ENCODE measurements at places on chromosomes 3 and 15.

DNA sequence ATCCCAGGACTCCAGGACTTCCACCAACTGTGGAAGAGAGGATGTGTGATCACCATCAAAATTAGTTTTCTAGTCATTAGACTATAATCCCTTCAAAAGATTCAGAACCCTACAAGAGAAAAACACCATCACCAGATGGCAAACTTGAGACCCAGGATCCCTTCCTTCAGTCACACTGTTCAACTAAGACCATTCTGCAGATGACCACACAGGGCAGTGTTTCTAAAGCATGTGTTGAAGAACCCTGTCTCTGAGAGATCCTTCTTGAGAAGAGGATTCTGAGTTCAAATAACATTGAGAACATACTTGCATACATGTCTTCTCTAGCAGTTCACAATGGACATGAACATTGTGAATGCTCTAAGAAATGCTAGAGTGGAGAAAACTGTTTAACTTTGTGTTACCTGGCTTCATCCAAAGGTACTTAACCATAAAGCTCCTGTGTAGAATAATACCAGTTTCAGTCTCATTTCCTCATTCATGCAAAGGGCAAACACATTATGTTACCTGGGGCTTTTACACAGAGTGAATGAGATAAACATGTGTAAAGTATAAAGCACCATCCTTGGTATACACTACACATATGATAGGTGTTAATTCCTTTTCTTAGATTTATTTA is 2.4 kb upstream of the ADGRG7 start:
- DNase-seq, result no peak

DNA sequence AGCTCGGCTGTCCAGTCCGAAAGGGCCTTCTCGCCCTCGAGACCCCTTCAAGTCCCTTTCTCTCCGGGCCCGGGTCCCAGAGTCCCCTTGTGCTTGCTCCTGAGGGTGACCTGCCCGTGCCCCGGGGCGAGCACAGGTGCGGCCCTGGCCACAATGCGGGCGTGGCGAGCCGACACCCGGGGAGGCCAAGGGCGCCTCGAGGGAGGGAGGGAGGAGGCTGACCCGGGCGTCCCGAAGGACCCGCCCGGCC is 810 bp upstream of the MEF2A start:
- no peak for DNase-seq

GRCh38 chr3:145952536-145952935 is 208.4 kb downstream of the PLOD2 start:
- no peak for DNase-seq

GRCh38 chr3:73727117-73727821 is 102.5 kb upstream of the PDZRN3 start:
- DNase-seq, result no peak
